Anterior cingulate cortex (tissue), 58 donors: ENCODE measurements at places on chromosomes 1 and 21.

- no peak for DNase-seq
These were observed 26.2 kb upstream of the PTPRC start for GRCh38 chr1:198612471-198613260.

DNA sequence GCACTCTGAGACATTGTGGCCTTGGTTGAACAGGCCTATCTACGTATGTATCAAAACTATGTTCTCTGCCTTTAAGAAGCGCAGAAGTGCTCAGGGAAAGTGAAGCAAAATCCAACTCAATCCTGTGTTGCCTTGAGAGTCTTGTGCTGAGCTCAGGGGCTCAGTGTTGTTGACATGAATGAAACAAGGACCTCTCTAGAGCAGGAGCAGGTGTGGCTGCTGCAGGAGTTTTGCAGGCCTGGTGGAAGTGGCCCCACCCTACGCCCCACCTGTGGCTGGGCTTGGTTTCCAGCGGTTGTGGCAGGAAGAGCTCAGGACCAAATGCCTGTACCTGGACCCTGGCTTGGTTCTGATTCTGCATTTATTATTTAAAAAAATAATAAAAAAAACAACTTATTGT, 20.9 kb downstream of the CA6 start:
- DNase-seq = no peak

- DNase-seq = no peak
These were observed at the start of gene FHL3 for GRCh38 chr1:38005195-38006007. Gene FHL3 (minus strand): TSS chr1:38005514. CDS start chr1:37999412, 6,102 bp downstream.

DNA sequence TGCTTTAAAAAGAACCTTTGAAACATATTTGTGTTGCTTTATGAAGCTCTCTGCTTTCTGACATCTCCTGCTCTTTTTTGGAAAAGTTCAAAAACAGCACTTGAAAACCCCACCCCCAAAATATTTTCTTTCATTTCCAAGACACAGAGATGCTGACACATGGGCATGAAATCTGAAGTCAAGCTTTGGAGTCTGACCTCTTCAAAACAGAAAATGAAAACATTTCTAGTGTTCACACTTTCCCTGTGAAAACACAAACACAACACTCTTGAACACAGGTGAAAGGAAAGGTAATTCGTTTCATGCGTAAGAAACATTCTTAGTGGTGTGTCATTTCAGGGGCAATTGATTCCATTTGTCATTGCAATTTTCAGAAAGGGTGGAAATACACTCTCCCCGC, 10.8 kb downstream of the NGF start:
- no peak for DNase-seq

DNA sequence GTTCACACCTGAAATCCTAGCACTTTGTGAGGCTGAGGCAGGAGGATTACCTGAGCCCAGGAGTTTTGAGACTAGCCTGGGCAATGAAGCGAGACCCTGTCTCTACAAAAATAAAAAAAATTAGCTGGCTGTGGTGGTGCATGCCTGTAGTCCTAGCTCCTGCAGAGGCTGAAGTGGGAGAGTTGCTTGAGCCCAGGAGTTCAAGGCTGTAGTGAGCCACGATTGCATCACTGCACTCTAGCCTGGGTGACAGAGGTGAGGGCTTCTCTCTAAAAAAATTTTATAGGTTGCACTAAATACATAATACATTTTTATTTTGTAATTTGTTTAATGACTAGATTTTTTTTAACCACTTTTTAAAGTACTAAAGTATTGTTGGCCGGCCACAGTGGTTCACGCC, 6.1 kb downstream of the PARK7 start:
- no peak for DNase-seq

DNA sequence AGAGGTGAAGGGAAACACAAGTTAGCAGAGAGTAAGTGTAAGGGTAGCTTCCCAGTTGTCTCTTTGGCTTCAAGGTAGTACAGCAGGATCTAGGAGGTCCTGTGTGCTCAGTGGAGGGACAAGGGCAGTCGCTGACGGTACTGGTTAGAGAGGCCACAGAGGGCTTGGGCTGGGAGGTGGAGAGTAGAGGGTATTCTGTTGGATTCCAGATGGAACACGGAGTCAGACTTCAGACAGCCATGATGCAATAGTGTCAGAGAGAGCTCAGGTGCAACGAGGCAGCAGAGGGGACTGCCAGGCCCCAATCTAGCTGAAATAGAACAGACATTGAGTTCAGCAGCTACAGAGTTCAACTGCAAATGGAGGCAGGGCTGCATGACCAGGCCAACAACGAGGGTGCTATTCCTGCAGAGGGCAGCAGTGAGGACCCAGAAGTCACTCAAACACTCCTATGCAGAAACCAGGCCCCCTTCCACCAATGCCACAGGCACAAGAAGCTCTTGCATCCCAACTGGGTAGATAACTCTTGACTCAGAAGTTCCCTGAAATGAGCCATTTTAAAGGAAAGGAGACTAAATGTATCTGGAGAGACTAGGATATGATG, 325.0 kb upstream of the ESRRG start:
- no peak for DNase-seq

GRCh38 chr21:31983120-31983519, 110.3 kb downstream of the HUNK start:
- DNase-seq = no peak

DNA sequence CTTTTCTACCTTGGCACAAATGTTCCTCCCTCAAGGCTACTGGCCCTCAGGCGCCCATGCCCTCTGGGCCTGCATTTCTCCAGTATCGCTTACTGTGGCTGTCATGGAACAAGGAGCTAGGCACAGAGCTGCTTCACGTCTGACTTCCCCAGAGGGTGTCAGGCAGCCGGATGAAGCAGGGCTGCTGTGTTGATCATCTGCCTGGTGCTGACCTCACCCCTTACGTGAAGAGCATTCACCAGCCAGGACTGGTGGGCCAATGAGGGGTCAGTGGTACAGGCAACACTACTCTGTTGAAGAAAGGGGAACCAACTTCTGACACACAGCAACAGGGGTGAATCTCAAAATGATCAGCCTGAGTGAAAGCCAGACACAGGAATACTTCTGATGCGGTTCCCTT, 215.5 kb upstream of the GALNT2 start:
- DNase-seq = no peak

- DNase-seq = no peak
These were observed 55.3 kb downstream of the CDC7 start for GRCh38 chr1:91555821-91556531.

DNA sequence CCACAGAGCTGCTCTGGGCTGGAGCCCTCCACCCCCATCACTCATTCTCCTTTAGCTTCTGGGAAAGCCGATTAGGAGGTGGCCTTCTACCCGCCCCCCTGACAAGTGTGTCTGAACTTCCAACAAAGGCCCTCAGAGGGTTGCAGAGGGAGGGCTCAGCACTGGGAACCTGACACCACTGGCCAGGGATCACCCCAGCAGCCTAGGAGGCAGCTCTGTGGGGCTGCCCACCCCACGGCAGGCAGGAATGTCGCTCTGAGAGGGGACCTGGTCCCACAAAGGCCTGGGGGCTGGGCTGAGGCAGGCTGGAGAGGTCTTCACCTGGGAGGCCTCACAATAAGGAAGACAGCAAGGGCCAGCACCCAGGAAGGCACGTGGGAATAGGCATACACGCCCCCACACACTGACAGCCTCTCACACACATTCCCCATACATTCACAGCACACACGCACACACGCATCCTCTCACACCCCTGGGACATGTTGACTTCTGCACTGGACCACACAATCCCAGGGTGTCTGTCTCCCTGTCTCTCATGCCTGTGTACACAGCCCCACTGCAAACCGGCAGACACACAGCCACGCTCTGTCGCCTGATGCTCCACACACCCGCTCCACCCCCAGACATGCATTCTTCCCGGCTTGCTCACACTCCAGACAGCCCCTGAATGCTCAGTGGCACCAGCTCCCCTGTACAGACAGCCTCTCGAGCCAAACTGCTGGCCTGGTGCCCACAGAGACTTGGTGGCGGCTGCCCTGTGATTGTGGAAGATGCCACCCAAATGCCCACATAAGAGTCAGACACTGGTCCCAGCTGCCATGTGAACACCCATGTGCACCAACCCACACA, 30.7 kb downstream of the DMBX1 start:
- DNase-seq = peak; percentile 5

GRCh38 chr1:907611-908451, 15.9 kb upstream of the SAMD11 start:
- DNase-seq = no peak

- DNase-seq = no peak
These were observed 143.7 kb downstream of the PCNX2 start for GRCh38 chr1:233151861-233152260.

- DNase-seq = no peak
These were observed 89.2 kb upstream of the SELENON start for GRCh38 chr1:25710583-25711347.

DNA sequence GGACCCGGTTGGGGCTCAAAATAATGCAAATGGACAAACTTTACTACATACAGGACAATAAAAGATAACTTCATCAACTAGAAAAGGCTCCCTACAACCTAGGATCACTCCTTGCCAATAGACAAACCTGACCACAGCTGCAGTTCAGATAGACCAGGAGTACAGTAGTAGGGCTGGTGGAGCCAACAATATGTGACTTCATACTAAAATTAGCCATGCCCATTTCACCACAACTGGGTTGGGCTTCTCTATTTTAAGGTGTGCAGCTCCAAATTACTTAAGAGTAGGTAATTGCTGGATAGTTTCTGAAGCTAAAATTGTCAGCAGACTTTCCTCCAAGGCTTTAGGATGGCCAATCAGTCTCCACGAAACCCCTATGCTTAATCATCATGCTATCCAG, 3.9 kb downstream of the DENND1B start:
- DNase-seq = no peak

DNA sequence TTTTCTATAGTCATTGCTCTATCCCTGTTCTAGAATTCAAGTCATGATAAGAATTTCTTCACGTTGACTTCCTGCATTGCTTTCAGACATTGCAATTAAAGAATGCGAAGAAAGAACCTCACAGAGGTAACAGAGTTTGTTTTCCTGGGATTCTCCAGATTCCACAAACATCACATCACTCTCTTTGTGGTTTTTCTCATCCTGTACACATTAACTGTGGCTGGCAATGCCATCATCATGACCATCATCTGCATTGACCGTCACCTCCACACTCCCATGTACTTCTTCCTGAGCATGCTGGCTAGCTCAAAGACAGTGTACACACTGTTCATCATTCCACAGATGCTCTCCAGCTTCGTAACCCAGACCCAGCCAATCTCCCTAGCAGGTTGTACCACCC, 10.6 kb downstream of the APCS start:
- no peak for DNase-seq

- DNase-seq = no peak
These were observed 32.2 kb downstream of the SDCCAG8 start for GRCh38 chr1:243288062-243288461.

DNA sequence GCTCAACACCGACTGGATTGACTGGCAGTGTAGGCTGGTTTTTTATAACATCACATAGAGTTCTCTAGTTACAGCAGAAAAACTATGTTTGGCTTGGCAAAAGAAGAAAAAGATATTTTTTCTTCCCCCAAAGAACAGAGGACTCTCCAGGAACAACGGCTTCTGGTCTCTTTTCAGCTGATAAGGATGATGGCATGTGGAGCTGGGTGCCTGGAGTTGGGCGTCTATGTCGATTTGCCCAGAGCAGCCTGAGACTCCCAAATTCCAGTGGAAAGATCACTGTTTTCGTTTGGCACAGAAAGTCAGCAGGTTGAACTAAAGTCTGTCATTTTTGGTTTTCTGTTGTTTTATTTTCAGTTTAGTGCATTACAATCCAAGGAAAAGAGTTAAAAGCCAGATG, 91.1 kb downstream of the SMYD2 start:
- no peak for DNase-seq

GRCh38 chr21:31176080-31176551, 137.8 kb upstream of the KRTAP19-8 start:
- no peak for DNase-seq

DNA sequence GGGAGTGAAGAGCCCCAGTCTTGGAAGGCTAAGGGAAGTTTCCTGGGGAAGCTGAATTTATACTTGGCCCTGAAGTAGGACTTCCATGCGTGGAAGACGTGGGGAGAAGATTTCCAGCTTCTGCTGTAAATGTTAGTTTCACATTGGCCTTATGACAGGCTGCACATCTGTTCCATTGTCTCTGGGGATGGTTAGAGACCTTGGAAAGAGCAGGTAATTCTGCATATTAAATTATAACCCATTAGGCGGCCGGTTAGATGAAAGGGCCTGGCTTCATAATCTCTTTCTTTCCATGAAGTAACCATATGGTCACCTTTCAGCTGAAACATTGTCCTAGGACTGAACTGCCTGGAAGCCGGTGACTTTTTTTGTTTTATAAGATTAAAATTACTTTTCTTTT, 37.5 kb downstream of the DPT start:
- no peak for DNase-seq

DNA sequence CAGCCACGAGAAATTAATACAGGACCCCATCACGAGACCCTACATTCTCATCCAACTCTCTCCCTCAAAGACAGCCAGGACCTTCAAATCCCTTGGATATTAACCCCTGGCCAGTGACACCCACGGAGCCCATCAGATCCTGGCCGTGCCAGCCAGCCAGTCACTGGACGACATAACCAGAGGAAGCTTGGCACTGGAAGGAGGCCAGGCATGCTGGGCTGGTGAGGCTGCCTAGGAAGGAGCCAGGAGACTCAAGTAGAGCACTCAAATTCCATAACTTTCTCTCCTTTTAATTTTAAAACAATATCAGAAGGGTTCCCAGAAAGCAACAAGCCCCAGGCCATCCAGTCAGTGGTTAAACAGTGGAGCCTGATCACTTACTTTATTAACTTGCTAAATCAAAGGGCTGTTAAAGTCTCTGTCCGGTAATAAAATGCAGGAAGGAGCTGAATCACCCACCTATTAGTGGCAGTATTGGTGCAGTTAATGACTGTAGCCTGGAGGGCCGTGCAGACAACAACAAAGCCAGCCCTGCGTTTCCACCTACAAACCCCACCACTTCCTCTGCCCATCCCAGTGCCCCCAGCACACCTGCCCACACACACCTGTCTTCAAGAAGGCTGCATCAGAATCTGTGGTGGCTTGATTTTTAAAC, 78.0 kb downstream of the HIVEP3 start:
- DNase-seq = no peak

DNA sequence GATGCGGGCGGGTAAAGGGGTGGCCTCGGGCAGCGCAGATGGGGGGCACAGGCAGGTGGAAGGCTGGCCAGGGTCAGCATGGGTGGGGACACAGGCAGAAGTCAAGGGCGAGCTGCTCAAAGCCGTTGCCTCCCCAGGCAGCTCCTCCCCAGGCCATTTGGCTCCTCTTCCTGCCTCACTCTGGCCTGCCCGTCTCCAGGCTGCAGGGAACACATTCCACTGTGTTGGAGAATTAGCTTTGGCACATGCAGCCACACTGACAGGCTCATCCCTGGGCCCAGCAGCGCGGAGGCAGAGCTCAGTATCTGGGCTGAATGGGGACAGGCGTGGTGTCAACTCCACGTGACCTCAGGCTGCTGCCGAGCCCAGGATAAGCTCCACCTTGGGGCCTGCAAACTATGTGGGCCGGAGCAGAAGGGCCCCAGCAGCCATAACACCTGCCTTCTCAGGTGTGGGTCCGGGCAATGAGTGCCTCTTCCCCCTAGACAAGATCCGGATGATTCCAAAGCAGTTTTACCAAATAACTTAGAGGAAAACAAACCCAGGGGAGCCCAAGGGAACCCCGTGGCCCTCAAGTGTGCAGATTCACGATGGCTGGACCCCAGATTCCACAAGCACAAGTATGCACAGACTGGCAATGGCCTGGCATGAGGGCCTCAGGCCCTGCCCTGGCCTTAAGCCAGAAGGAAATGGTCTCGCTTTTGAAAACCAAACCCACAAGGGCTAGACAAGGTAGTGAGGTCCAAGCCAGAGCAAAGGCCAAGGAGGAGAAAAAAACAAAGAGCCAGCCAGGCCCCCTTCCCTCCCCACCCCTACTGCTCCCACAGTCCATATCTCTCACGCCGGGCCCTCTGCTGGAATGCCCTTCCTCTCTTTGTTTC, 40.2 kb downstream of the HSPG2 start:
- no peak for DNase-seq

- no peak for DNase-seq
These were observed 57.9 kb downstream of the SLAMF6 start for GRCh38 chr1:160465123-160465522.
